Sigmoid colon (tissue), 7 donors: ENCODE measurements at places on chromosomes 4 and X. TPM values are rescaled to one million over a fixed set of nuclear protein-coding genes. Genes with fewer than 3 reads are reported as not detected.

DNA sequence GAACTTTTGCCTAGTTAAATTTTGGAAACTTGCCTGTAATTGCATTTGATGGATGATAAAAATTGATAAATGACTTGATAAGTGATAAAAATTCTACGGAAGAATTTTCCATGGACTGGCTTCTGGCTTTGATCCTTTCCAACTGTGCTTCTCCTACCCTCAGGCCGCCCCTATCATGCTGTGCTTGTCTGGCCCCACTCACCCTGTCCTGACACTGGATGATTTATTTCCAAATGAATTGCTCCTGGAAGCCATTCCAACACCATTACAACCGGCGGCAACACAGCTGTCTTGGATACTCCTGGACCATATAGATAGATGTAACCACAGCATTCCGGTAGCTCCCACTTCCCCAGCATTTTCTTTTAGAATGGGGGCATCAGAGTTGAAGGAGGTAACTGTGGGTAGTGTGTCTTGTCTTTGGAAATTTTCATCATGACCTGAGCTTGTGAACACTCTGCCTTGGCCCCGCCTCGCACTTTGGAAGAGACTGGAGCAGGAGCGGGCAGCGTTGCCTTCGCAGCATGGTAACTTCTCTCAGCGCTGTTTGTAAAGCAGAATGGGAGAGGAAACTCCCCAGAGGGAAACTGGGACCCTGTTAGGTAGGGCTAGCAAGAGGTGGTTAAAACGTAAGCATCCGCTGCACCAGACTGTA is 77.4 kb downstream of the TBL1X start:
- no peak overlapping the region for H3K4me3 ChIP-seq
- no peaks in the 10 kb centered on the region for H3K4me1 ChIP-seq
- H3K36me3 ChIP-seq = no peaks in the 10 kb centered on the region
- no peak overlapping the region for H3K27ac ChIP-seq

GRCh38 chr4:67929426-67929825 is 33.9 kb downstream of the TMPRSS11A start:
- H3K27me3 ChIP-seq = no peaks in the 10 kb centered on the region
- no peak overlapping the region for H3K4me3 ChIP-seq
- H3K4me1 ChIP-seq = no peaks in the 10 kb centered on the region
- H3K36me3 ChIP-seq = no peaks in the 10 kb centered on the region

DNA sequence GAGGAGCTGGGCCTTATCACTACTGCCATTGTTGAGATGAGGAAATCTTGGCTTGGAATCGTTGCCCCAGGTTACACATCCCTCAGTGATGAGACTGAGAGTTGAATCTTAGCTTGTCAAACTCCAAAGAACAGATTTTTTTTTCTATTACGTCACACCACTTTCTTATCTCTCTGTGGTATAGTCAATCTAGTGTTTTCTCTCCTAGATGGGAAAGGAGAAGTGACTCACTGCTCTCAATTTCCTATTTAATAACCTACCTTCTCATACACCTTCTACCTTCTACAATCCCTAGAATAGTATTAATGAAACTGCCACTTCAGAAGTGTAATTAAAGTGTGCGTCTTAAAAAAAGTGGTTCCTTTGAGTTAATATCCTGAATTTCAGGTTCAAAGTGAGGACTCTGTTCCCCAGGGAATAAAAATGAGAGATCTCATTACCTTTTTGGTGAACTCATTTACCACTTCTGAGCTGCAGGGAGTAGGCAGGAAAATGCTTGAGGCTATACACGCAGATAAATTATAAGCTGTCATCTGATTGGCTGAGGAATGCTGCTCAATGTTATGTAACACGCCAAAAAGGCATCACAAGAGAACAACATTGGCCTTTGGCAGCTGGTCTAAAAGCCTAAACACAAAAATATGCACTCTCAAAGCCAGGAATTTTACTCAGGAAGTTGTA is 59.3 kb downstream of the MAD2L1 start:
- H3K4me1 ChIP-seq = peaks cover 13% of the 10 kb centered on the region
- H3K27ac ChIP-seq = peak overlapping the region; percentile 24
- H3K27me3 ChIP-seq = no peaks in the 10 kb centered on the region
- no peak for DNase-seq

- H3K36me3 ChIP-seq = no peaks in the 10 kb centered on the region
- H3K4me3 ChIP-seq = no peak overlapping the region
- peaks cover 7% of the 10 kb centered on the region for H3K4me1 ChIP-seq
- no peak overlapping the region for H3K27ac ChIP-seq
These were observed 9.7 kb upstream of the TMEM184C start for GRCh38 chr4:147607471-147607870.

GRCh38 chr4:23956601-23957364 is 66.9 kb upstream of the PPARGC1A start:
- no peak for DNase-seq
- no peaks in the 10 kb centered on the region for H3K4me1 ChIP-seq
- H3K4me3 ChIP-seq = no peak overlapping the region
- H3K36me3 ChIP-seq = no peaks in the 10 kb centered on the region
- no peaks in the 10 kb centered on the region for H3K27me3 ChIP-seq

DNA sequence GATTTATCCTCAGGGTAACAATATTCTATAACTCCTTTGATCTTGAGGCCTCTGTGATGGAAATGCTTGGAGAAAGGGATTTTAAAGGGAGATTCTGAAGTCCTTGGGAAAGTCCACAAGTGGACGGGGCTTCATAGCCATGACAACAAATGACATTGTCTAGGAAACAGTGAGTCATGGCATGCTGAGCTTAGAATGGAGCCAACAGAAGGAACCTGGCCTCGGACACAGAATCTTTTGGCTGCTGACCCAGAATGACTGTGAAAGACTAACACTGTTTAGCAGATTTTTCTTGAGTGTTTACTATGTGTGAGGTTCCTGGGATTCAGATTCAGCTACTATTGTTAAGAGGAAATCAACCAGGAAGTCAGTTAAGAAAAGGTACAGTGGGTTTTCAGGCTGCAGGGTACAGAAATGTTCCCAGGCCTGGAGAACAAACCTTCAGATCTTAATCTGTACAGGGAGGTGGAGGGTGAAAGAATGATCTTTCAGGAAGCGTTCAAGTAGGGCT is 18.1 kb upstream of the CXCL2 start:
- peaks cover 20% of the 10 kb centered on the region for H3K4me1 ChIP-seq
- H3K36me3 ChIP-seq = no peaks in the 10 kb centered on the region
- H3K4me3 ChIP-seq = no peak overlapping the region

The TMEM271 gene
- polyA plus RNA-seq = 0.06 TPM
